ENCODE measurements at places on chromosomes 4 and X.
A peak's percentile ranks its signal among the peaks of the same experiment; 100 is the strongest.

DNA sequence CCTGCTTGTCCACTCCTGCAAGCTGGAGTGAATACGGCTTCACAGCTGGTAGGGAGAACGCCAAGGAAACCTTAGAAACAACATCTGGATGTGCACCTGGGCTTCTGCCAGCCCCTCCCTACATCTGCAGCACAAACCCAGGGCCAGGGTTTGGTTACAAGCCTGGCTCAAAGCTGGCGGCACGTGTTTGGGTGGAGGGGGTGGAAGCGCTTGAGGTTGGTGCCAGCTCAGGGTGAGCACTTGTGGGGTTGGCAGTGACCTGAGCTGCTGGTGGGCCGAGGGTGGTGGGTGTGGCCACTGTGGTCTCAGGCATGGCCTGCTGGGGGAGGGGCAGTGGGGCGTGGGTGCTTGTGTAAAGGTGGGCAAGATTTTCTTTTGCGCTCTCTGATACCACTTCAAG is 15.6 kb downstream of the ELF4 start:
- DNase-seq, result no peak

- no peak for DNase-seq
Observed at GRCh38 chr4:158824425-158825274, 55.8 kb downstream of the FNIP2 start.

DNA sequence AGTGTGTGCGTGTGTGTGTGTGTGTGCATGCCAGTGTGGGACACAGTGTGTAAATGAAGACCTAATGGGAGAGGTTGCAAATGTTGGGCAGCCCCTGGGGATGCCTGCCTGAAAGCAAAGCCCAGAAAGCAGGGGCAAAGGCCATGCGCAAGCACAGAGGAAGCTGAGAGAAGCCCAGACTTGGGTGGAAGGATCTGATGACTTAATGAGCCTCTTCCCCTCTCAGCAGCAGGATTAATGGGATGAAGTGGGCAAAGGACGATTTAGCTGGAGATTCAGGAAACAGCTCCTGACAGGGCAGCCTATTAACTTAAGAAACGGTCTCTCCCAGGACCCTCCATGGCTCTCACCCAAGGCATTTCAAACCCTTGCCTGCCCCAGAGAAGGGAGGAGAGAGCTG is 107.3 kb downstream of the EFNB1 start:
- no peak for DNase-seq

DNA sequence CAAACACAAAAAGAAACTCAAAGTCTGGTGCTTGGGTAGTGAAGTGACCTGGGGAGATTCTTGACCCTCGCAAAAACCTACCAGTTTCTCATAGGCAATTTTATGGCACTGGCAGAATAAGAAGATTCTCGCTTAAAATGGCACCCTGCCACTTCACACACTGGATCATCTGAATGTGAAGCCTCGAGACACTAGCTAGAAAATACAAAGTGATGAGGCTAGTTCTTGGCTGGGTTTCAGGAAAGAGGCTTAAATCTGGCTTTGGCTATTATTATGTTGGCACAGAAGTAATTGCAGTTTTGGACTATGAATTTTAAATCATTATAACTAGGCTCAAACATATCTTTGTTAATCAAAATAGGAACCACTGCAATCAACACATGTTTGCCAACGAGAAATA is 634.7 kb upstream of the BOD1L1 start:
- no peak for DNase-seq

DNA sequence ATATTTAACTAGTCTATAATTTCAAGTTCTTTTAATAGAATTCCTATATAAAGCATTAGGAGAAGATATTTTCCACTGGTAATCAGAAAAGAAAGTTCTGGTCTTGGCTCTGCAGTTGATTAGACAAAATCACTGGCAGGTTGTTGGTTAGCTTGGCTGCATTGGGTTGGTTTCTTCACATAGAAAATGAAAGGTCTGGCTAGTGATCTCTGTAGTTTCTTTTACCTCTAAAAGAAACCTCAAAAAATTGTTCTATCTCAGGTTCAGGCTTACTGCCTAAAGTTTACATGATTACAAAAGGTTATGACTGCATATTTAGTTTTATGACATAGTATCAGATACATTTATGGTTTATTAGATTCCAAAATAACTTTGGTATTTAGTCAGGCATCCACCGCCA is 95.8 kb upstream of the NAP1L5 start:
- no peak for DNase-seq

DNA sequence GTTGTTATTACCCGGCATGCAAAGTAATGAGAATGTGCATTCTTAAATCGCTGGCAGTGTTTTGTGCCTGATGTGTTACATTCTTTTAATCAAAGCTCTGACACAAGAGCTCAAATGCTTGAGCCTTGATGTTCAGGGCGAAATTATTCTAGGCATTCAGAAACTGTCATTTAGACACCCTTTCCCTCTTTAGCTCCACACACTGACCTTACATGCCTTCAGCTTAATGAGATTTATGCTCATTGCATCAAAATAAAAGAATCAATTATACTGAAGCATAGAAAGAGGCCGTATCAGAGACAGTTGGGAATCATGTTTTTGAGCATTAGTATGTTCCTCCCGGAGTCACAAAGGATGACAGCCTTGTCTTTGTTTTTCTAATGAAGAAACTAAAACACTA is 56.7 kb downstream of the FAM114A1 start:
- no peak for DNase-seq

DNA sequence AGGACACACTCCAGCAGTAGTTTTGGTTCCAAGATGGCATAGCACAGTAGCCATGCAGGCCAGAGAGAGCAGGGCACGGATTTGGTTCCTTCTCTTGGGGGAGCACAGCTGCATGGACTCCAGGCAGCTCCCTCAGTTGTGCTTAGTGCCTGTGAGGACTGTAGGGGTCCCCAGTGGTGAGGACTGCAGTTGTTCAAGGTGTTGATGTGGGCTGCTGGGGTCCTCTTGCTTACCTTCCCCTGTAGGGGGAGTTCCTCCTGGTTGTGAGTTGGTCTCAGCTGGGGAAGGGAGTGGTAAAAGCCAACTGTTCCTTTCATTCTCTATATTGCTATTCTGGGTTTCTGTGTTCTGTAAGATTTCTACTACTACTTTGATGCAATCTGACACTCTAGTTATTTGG is 606.5 kb downstream of the MAGEB5 start:
- no peak for DNase-seq

GRCh38 chr4:84905646-84906045 is 60.8 kb downstream of the WDFY3 start:
- DNase-seq, result no peak

DNA sequence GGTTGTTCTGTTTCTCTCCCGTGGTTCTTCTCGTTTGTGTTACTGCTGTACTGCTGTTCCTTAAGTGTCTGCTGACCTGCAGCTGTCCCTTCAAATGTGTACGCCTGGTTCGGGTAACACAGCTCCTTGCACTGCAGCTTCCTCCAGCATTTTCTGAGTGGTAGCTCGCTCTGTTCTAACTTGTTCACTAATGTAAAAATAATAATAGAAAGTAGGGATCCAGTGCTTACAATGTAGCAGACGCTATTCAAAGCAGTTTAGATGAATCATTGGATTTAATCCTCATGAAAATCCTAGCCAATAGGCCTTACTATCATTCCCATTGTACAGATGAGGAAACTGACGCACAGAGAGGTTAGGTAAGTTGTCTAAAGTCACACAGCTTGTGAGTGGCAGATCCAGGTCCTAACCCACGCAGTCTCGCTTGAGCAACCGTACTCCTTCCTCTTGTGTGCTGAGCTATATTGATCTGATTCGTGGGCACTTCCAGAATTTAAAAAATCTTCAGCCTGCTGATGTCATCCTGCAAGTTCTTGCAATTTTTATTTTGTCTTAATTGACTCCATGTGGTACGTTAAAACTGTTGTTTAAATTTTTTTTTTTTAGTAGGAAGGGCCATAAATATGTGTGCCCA is 448.2 kb upstream of the FAT1 start:
- DNase-seq, result no peak

- peak; percentile 85 for DNase-seq
Observed at GRCh38 chr4:26372525-26373172, 51.8 kb downstream of the RBPJ start.

GRCh38 chr4:186712690-186713089 is 11.0 kb downstream of the FAT1 start:
- DNase-seq, result no peak

GRCh38 chrX:155662282-155662681 is 49.5 kb upstream of the TMLHE start:
- DNase-seq, result no peak

- no peak for DNase-seq
Observed at GRCh38 chr4:98232202-98232601, 29.0 kb upstream of the RAP1GDS1 start.

GRCh38 chrX:101081231-101081630 is 2.6 kb downstream of the TMEM35A start:
- DNase-seq, result no peak

DNA sequence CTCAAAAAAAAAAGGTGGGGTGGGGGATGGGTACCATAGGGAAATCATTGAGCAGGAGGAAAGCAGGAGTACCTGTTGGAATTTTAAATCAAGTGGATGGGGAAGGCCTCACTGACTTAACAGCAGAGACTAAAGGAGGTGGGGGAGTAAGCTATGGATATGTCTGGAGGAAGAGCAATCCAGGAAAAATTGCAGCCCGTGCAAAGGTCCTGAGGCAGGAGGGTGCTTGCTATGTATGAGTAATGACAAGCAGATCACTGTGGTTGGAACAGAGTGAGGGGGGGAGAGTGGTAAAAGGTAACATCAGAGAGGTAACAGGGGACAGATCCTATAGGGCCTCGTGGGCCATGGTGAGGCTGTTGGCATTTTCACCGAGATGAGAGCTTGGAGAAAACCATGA is 4.1 kb downstream of the FTSJ1 start:
- DNase-seq, result no peak

DNA sequence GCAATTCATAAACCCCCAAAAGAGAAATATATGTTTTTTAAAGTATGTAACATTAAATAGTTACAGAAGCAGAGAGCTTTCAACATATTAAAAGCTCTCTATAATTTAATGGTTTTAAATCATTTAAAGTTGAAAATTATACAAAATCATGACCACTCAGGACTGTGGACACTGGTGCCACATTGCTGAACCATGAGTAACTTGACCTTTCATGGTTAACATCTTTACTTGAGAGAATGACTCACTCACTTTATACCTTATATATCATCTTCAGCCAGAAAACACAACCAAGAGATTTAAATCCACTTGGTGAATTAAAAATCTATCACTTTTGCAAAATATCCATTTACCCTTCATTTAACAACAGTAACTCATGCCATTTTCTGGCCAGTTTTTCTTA is 584.3 kb upstream of the SMIM31 start:
- DNase-seq, result no peak

DNA sequence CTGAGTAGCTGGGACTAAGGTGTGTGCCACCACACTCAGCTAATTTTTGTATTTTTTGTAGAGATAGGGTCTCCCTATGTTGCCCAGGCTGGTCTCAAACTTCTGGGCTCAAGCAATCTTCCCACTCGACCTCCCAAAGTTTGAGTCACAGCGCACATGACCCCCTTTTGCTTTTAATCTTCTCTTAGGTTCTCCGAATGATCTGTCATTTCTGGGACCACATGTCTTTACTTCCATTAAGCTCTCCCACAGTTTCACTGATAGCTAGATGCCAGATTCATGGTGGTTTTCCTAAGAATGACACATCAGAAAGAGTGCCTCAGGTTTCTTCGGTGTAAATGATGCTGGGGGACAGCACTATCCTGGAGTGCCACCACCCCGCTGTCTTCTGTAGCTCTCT is 17.9 kb downstream of the PRKX start:
- no peak for DNase-seq

GRCh38 chr4:25080571-25080970 is 49.8 kb upstream of the LGI2 start:
- DNase-seq, result no peak

DNA sequence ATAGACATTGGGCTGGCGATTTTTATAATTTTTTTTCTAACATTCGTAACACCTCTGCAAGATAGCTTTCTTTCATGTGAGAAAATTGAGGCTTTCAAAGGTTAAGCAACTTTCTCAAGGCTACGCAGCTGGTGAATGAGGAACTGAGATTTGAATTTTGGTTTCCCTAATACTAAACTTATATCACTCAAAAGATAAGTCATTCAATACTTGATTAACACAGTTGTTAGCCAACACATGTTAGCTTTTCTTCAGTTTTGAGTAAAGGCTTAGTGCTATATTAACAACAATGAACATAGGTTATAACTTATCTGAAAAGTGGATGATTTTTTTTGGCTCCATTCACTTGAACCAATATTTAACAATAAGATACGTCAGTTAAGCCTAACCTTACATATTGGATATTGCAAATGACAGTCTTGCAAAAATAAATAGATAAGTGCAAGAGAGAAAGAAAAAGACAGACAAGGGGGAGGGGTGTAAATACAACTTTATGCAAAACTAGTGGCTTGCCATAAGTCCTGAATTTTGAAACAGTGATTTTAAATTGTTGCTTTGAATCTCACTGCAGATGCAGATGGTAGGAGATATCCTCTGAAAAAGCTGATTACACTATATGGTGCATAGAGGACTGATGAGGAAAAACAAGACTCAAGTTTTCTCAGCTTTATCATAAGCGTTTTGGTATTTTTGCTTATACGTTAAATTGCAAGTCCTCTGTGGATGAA is 11.1 kb upstream of the GPM6A start:
- DNase-seq, result no peak

DNA sequence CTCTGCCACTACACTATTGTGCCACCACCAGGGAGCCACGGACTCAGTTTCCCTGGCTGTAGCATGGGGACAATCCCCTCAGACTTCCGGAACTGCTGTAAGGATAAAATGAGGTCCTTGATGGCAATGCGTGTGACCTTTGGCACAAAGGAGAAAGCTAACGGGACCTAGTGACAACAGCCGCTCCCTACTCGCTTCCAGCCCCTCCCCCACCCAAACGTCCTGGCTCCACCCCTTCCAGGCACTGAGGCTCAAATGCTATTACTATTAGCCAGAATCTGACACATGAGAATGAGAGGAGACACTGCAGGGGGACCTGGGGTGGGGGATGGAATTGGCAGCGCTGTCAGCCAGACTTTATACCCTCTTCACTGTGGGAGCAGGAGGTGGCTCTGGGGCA is 5.4 kb upstream of the DUSP9 start:
- DNase-seq, result no peak

- DNase-seq, result no peak
Observed at GRCh38 chr4:16824278-16824806, 74.1 kb downstream of the LDB2 start.

GRCh38 chrX:64206556-64207162 is 1.2 kb upstream of the AMER1 start:
- DNase-seq, result peak; percentile 26

DNA sequence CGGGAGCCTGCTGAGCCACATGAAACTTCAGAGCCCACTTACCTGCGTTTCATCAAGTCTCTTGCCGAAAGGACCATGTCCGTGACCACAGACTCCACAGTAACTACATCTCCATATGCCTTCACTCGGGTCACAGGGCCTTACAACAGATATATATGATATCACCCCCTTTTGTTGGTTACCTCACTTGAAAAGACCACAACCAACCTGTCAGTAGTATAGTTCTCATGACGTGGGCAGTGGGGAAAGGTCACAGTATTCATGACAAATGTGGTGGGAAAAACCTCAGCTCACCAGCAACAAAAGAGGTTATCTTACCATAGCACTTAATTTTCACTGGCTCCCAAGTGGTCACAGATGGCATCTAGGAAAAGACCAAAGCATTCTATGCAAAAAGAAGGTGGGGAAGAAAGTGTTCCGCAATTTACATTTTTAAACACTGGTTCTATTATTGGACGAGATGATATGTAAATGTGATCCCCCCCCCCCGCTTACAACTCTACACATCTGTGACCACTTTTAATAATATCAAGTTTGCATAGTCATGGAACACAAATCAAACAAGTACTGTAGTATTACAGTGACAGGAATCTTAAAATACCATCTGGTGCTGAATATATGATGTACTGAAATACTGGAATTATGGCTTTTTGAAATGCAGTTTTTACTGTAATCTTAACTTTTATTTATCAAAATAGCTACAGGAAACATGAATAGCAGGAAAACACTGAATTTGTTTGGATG is 129.9 kb downstream of the TET2 start:
- DNase-seq, result no peak

Measured in LNCaP clone FGC (cell line).